ENCODE measurements at places on chromosomes 6 and 20.

GRCh38 chr6:122785891-122786290, 3.2 kb upstream of the SMPDL3A start:
- peak; percentile 46 for DNase-seq

DNA sequence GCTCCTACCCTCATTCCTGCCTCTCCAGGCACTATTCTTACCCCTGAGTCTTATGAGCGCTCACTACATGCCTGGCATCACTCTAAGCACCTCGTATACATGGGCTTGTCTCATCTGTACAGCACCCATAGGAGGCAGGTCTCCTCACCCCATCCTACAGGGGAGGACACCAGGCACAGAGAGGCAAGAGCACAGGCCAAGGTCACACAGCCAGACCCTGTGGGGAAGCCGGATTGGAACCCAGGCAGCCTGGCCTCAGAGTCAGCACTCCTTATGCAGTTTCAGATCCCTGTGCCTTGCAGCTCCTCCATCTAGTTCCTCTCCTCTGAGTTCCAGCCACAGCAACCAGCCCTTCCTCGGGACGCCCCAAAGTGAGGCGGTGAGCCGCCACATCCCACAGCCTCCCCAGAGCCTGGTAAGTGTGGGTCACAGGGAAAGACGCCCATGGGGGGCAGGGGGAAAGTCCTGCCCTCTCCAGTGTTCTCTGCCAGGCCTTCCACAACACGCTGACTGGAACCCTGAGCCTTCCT, 103.3 kb downstream of the NFATC2 start:
- DNase-seq = no peak

DNA sequence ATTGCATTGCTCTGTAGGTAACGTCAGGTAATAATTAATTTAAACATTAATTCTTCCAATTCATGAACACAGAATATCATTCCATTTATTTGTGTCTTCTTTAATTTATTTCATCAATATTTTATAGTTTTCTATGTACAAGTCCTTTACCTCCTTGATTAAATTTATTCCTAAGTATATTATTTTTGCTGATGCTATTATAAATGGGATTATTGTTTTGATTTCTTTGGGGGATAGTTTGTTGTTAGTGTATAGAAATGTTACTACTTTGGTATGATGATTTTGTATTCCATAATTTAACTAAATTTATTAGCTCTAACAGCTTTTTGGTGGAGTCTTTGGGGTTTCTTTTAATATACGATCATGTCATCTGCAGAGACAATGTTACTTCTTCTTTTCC, 44.7 kb upstream of the CCND3 start:
- no peak for DNase-seq

DNA sequence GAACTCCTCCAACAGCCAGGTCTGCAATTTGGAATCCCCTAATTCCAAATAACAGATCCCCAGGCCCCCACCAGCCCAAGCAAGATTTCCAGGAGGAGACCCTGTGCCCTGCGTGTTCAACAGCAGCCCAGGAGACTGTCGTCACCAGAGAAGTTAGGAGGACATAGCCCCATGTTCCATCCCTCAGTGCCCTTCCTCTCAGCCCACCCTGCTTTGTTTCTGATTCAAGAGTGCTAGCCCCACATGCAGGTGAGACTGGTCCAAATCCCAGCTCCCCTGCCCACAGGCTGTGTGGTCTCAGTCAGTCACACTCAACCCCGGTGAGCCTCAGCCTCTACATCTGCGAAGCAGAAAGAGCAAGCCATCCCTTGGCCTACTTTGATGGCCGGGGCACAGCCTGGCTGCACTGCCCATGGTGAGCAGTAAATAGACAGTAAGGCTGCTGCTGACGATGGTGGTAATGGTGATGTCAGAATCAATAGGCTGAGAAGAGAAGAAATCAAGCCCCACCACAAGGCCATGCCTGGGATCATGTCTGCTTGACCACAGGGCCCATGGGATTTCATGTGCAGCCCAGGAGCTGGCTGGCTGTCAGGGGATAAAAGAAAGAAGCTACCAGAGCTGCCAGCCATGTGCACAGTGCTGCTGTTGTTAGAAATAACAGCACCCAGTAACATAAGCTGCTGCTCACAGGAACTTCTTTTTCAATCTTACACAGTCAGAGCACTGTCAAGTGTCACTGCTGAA, 51.5 kb upstream of the NXT1 start:
- DNase-seq = no peak

- DNase-seq = no peak
Observed at GRCh38 chr6:88899569-88900316, 63.7 kb downstream of the RNGTT start.

- no peak for DNase-seq
Observed at GRCh38 chr20:52432740-52433139, 241.2 kb upstream of the ZFP64 start.

- DNase-seq = no peak
Observed at GRCh38 chr6:79525272-79526100, 11.7 kb downstream of the LCA5 start.
